ENCODE measurements at places on chromosomes 3 and 15.
A peak's percentile ranks its signal among the peaks of the same experiment; 100 is the strongest.

- DNase-seq = no peak
Observed at GRCh38 chr3:180828723-180829408, 83.6 kb upstream of the FXR1 start.

- no peak for DNase-seq
Observed at GRCh38 chr3:72998466-72998865, 1.9 kb downstream of the PPP4R2 start.

GRCh38 chr3:127149621-127150310 lies 43.2 kb upstream of the PRR23E start:
- no peak for DNase-seq

GRCh38 chr15:98681061-98681460 lies 32.7 kb downstream of the IGF1R start:
- DNase-seq = no peak

GRCh38 chr15:38853608-38854007 lies 289.0 kb upstream of the RASGRP1 start:
- peak; percentile 6 for DNase-seq

- DNase-seq = peak; percentile 86
Observed at GRCh38 chr15:45458746-45459403, 63.7 kb downstream of the SLC30A4 start.

DNA sequence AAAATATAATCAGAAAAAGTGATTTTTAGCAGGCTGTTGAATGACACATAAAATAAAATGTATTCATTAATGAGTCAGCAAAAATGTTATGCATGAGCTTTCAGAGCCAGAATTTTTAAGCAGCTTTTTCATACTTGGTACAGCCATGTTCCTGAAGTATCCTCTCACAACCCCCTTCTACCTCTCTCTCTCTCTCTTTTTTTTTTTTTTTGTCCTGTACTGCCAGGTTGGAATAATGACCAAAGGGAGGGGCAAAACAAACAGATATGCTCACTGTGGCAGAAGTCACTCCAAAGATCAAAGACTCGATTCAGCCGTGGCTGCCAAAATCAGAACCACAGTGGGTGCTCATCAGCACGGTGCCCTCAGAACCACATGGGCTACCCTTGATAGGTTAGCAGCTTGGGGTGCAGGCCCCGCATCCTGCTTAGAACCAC lies 383.0 kb downstream of the ZBTB20 start:
- DNase-seq = no peak

- no peak for DNase-seq
Observed at GRCh38 chr3:114660124-114660523, 366.3 kb downstream of the TIGIT start.

- no peak for DNase-seq
Observed at GRCh38 chr3:181567311-181568075, 144.2 kb upstream of the SOX2 start.

DNA sequence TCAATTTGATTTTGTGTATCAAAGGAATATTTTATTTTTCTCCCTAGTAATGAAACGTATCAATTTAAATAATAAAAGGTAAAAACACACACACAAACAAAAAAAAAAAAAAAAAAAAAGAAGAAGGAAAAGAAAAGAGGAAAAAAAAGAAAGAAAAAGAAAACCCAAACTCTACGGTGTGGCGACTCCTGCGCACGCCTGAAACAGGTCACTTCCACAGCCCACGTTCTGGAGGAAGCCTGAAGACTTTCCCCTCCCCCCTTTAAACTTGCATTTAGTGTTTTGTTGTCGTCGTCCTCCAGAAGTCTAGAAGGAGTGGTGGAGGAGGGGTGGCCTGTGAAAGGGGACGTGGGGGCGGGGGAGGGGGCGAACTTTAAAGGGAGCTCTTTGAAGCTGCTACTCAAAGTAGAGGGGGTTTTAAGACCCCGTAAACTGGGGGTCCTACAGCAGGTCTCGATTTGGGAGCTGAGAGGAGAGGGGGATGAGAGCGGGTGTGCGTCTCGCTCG lies 2.3 kb upstream of the TLE3 start:
- DNase-seq = no peak

- no peak for DNase-seq
Observed at GRCh38 chr3:138323971-138324370, 5.7 kb downstream of the NME9 start.

DNA sequence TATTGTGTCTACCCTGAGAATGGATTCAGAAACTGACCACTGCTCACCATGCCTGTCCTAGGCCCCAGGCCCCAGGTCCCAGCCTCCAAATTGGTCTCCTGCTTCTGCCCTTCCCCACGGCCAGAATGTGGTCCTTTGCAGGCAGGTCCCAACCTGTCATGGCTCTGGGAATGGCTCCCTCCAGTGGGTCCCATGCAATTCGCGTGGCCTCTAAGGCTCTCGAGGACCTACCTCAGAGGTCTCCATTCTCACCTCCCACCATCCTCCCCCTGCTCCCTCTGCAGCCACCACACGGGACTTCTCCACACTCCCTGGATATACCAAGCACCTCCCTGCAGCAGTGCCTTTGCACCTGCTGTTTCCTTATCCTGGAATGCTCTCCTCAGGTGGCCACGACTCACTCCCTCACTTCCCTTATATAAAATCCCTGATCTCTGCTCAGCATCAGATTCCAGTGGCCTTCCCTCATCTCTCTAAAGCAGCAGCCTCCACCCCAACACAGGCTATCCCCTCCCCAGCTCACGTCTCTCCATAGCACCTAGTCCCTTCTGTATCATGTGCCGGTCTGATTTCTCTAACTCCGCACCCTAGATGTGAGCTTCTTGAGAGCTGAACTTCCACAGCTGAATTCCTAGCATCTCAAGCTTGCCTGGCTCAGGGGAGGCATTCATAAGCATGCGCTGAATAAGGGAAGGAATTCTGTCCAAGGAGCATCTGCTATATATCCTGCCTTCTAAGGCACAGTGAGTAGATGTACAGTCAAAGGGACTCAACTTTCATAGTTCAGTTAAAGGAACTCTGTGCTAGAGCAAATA lies 56.9 kb downstream of the ARRDC4 start:
- DNase-seq = no peak

GRCh38 chr15:32029862-32030781 lies at the start of gene CHRNA7:
Gene CHRNA7 (plus strand): TSS chr15:32030515. CDS start chr15:32030595, 80 bp downstream.
- no peak for DNase-seq

- no peak for DNase-seq
Observed at GRCh38 chr15:79400650-79401049, 31.5 kb upstream of the MINAR1 start.

DNA sequence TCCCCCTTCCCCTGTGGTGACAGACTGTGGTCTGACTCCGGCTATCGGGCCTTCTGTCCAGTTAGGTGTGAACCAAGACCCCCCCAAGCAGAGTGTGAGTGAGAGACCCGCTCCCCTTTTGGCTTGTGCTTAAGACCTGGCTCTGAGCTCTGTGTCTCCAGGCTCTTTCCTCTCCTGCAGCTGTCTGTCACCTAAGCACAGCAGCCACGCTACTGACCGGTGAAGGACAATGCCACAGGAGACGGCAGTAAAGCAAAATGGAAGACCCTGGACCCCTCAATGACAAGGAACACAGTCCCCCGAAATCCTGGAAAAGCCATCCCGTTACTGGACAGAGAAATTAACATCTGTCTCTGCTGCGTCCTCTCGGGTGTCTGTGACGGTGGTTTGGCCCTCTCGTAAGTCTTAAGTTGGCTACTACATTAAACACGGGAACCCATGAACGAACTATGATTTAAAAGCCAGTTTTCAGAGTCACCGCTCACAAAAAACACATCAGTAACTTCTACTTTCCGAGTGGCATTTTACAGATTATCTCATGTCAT lies 53.7 kb downstream of the CHSY1 start:
- DNase-seq = no peak

DNA sequence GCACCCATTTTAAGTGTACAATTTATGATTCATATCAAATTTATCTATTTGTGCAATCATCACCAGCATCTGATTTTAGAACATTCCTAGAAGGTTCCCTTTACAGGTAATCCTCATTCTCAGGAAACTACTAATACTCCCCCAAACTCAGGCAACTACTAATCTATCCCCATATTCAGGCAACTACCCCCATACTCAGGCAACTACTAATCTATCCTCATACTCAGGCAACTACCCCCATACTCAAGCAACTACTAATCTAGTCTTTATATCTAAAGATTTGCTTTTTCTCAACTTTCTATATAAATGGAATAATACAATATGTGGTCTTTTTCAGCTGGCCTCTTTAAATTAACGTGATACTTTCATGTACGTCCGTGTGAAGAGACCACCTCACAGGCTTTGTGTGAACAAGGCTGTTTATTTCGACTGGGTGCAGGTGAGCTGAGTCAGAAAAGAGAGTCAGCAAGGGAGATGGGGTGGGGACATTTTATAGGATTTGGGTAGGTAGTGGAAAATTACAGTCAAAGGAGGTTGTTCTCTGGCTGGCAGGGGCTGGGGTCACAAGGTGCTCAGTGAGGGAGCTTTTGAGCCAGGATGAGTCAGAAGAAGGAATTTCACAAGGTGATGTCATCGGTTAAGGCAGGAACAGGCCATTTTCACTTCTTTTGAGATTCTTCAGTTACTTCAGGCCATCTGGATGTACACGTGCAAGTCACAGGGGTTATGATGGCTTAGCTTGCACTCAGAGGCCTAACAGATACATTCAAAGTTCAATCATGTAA lies 1444.5 kb upstream of the CADM2 start:
- DNase-seq = no peak

GRCh38 chr3:133367956-133368355 lies 31.9 kb upstream of the BFSP2 start:
- DNase-seq = no peak

- DNase-seq = no peak
Observed at GRCh38 chr3:110397115-110397514, 674.5 kb upstream of the NECTIN3 start.

GRCh38 chr3:57746156-57747010 lies 9.7 kb upstream of the SLMAP start:
- DNase-seq = no peak

- DNase-seq = no peak
Observed at GRCh38 chr3:134713671-134714070, 62.8 kb upstream of the KY start.

DNA sequence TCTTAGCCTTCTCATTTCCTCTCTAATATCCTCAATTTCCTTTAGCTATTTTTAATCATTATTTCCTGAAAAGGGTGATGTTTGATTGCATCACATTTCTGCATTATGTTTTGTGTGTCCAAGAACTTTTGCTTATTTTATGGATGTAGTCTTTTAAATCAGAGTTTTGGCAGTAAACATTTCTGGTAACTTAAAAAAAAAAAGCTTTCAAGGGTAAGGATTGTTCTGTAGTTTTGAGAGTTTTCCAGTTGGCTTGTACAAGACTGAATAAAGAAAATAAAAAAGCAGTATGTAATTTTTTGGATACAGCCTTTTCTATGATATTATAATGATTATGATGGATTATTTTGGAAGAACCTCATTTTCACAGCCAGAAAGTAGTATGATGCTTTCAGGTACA lies 99.4 kb downstream of the DHX36 start:
- DNase-seq = no peak
